ENCODE measurements at places on chromosomes 1 and 21.

GRCh38 chr1:22976461-22977243, 4.0 kb upstream of the LACTBL1 start:
- DNase-seq: peak; percentile 72

DNA sequence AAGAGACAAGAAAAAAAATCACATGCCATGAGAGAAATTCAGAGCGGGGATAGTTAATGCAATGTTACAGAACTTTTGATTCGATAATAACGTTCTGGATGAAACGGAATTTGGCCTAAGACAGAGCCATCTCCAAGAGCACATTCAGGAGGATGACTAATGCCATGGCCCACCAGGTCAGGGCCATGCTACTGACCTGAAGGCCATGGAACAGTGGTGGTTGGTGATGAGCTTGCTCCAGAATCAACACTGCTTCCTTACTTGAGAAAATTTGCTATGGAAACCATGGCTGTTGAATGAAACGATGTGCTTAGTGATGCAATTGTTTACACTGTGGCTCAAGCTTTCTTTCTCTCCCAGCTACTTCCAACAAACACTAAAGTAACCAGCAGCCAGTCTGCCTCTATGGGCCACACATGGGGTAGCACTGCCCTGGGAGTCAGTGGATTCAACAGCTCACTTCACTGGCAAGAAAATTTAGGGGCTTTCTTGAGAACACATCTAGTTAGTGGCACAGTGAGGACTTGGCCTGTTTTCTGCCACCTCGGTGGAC, 299.1 kb downstream of the PCP4 start:
- DNase-seq: no peak

DNA sequence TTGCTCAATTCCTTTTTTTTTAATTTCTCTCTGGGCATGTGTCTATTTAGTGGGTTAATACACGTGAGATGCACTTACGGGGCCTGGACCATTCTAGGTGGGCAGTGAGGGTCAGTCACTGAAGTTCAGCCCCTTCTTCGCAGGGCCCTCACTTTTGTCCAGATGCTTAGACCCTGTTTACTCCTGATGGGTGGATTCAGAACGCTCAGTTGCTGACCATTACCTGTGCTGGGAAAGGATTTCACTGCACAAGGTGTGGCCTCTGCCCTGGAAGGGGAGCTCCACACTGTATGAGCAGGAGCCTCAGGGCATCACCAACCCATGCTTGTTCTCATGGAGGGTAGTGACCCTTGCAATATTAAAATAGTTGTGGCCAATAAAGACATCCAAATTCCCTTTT, 4.5 kb downstream of the PRAMEF12 start:
- no peak for DNase-seq

GRCh38 chr1:48773133-48773532, 3.6 kb downstream of the BEND5 start:
- DNase-seq: no peak

DNA sequence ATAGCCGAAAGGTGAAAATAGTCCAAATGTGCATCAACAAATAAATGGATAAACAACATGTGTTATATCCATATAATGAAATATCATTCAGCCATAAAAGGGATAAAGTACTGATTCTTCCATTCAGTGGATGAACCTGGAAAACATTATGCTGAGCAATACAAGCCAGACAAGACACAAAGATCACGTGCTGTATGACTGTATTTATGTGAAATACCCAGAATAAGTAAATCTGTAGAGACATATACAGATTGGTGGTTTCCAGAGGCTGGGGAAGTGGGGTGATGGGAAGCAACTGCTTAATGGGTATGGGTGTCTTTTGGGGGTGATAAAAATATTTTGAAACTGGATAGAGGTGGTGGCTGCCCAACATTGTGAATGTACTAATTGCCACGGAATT, 13.3 kb upstream of the GSTM4 start:
- DNase-seq: no peak

- no peak for DNase-seq
Observed at GRCh38 chr21:21688889-21689288, 690.7 kb downstream of the NCAM2 start.

DNA sequence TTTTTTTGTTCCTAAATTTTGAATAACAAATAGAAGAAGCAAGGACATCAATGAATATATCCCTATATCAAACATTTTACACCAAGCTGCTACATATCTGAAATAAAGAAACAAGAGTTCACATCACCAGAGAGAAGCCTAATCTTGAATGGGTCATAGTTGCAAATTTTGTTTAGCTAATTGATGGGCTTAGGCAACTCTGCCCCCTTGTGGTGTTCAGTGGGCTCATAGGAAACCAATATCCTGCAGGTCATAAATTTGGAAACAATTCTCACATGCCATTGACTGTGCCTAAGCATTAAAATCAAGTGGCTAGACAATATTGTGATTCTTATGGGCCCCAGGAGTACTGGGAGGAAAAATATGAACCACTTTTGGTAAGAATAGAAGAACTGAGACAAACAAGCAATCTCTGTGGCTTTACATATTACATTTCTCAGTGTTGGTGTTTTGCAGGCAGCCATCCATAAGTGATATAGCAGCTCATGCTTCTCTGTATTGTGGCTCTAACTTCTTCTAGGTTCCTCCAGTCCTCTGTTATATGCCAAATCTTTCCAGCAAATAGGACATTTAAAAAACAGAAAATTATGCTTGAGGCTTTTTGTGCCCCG, 1262.8 kb upstream of the PRMT6 start:
- DNase-seq: peak; percentile 20

DNA sequence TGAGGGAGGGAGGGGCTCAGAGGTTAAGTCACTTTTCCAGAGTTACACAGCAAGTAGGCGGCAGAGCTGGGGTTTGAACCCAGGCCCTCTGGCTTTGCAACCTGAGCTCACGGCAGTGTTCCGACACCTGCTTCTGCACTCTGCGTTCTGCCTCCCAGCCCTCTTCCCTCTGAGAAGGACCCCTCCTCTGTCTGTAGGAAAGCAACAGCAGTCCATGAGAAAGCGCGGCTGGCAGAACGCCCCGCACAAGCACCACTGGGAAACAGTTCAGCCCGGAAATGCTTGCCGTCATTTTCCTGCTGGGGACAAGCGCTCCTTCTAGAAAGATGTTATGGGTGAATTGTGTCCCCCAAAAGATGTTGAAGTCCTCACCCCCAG, 241.1 kb downstream of the NPHP4 start:
- no peak for DNase-seq

Measured in kidney glomerular epithelial cell (primary cell).